Cardiac septum (tissue), 1 donor: ENCODE measurements at places on chromosomes 5 and 9. TPM values are rescaled to one million over a fixed set of nuclear protein-coding genes. Genes with fewer than 3 reads are reported as not detected.

DNA sequence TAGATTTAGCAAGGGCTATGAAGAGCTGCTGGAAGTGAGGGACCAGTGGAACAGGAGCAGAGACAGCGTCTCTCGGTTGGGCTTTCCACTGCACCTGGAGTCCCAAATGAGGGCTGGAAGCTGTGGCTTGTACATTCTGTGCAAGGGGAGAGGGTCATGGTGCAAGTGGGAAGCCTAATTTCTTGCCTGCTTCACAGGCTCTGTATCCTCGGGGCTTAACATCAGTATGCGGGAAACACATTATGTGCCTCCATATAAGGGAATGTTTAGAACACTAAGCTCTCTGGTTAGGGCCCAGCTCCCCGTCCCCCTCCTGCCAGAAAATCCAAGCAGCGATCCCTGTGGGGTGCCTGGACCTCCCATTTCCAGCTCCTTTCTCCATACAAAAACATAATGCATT lies 89.0 kb upstream of the NIPAL4 start:
- DNase-seq = no peak

- no peak for DNase-seq
Observed at GRCh38 chr5:150130493-150130922, 25.1 kb downstream of the PDGFRB start.

- no peak for DNase-seq
Observed at GRCh38 chr9:120555839-120556238, 24.1 kb downstream of the CDK5RAP2 start.

- DNase-seq = no peak
Observed at GRCh38 chr5:56434986-56435385, 201.9 kb upstream of the ANKRD55 start.

DNA sequence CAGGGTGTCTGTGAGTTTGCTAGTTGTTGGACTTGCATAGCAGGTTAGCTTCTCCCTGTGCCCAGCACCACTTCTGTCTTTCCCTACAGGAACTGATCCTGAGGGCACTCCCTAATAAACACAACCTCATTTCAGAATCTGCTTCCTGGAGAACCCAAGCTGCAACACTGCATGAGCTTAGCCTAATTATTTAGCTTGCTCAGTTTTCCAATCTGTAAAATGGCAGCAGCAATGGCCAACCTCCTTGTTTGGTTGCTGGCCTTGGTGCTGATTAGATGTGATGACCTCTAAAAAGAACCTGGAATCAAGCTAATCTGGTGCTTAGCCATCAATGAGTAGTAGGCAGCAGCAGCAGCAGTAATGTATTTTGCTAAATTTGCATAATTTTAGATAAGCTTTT lies 133.9 kb downstream of the ADCY2 start:
- DNase-seq = no peak

GRCh38 chr5:159705948-159706347 lies 210.3 kb upstream of the ADRA1B start:
- DNase-seq = no peak

DNA sequence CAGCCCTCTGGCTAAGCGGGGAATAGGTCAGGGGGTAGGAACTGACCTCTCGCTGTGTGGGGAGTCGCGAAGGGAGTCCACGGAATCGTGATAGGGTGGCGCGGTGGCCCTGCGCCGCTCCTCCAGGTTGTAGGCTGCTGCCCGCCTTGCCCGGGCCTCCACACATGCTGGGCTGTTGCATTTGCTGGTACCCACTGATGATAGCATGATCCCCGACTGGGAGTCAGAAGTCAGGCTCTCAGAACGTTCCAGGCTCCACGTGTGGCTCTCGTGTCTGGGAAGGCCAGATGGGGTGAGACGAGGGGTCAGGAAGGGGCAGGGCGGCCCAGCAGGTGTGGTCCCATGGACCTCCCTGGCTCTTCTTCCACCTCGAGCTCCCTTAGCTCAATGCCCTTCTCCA lies 56.0 kb downstream of the PSD2 start:
- DNase-seq = peak; percentile 59

- DNase-seq = no peak
Observed at GRCh38 chr5:181215997-181216989, 6.8 kb upstream of the TRIM41 start.

SLCO6A1 gene
- total RNA-seq = not detected

IL13 gene
- not detected for total RNA-seq

AFAP1L1 gene
- total RNA-seq = 55.2 TPM
